Naive thymus-derived CD4-positive, alpha-beta T cell (primary cell): ENCODE measurements at places on chromosomes 2 and 18. TPM values are rescaled to one million over a fixed set of nuclear protein-coding genes. Genes with fewer than 3 reads are reported as not detected.
A peak's percentile ranks its signal among the peaks of the same experiment; 100 is the strongest.

POTEC gene
- not detected for total RNA-seq

ZNF396 gene
- total RNA-seq = 5.8 TPM

GRCh38 chr2:25335204-25335603 lies 6.5 kb downstream of the DNMT3A start:
- H3K27ac ChIP-seq = peak overlapping the region; percentile 51
- peaks cover 67% of the 10 kb centered on the region for H3K4me1 ChIP-seq
- DNase-seq = no peak

- H3K4me1 ChIP-seq = peaks cover 7% of the 10 kb centered on the region
- no peak for DNase-seq
- H3K36me3 ChIP-seq = peaks cover 5% of the 10 kb centered on the region
- no peak overlapping the region for H3K4me3 ChIP-seq
- peak overlapping the region; percentile 15 for H3K27ac ChIP-seq
- H3K27me3 ChIP-seq = no peaks in the 10 kb centered on the region
Measured at GRCh38 chr2:218259099-218259961, 1.5 kb upstream of the GPBAR1 start.

DNA sequence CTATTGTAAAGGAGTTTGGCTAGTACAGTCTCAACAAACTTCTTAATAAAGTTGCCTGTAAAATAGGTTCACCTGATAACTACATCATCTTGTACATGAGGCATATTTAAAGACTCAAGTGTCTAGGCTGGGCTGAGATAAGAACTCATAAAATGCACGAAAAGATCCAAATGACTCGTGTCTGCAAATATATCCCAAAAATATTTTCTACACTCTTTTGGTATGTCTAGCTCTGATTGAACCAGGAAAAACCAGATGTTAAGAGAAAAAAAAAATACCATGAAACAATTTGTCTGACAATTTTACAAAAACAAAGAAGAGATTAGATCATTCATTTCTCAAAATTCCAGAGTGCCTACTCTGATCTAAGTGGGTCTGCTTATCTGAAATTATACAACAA lies 166.9 kb upstream of the OSR1 start:
- no peak for DNase-seq
- H3K4me1 ChIP-seq = no peaks in the 10 kb centered on the region
- H3K36me3 ChIP-seq = no peaks in the 10 kb centered on the region

DNA sequence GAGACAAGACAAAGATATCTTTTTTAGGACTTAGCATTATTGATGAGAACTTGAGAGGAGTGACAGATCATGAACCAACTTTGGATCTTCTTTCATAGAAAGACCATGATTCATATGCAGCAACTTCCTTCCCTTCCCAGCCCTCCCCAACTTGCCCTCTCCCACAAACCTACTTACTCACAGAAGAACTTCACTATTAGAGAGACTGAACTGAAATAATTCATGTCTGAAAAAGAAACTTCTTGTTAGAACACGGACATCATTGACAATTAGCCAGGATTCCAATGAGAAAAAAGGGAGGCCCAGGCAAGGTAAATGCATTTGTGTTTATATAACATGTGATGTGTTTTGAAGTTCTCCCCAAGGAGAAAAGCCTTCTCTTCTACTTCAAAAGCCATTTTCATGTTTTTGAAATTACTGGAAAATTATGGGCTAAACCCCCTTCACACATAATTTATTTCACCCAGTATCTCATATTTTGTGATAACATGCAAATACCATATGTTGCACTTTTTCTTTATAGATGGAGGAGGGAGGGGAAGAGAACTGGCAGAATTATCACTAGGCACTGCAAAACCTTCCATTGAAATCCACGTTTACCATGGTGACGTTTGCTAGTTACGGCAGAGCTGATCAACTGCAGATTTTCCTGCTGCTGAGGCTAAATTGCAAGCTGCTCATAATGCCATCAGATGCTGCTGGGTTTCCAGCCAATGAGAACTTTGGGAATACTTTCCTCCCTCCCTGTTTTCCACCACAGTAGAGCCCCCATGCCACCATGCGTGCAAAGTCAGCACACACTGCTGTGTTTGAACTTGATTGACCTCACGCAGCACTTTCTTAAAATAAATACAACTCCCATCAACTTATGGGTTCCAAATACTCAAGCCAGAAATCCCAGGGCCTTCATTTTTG lies 294.7 kb downstream of the MEIS1 start:
- no peak overlapping the region for H3K4me3 ChIP-seq
- H3K27me3 ChIP-seq = no peaks in the 10 kb centered on the region
- H3K27ac ChIP-seq = no peak overlapping the region
- DNase-seq = no peak
- H3K36me3 ChIP-seq = no peaks in the 10 kb centered on the region
- H3K4me1 ChIP-seq = no peaks in the 10 kb centered on the region

GRCh38 chr18:26777351-26778053 lies 88.0 kb downstream of the AQP4 start:
- H3K27ac ChIP-seq = no peak overlapping the region
- no peaks in the 10 kb centered on the region for H3K36me3 ChIP-seq
- no peak for DNase-seq
